Activated T-helper 1 cell treated with anti-CD3 and anti-CD28 coated beads, Interleukin-2, amount 50 U/mL, for 16 hours (primary cell): ENCODE measurements at places on chromosomes 7 and 10.

GRCh38 chr7:27424749-27425148 is 182.1 kb downstream of the EVX1 start:
- DNase-seq: no peak

- DNase-seq: no peak
Measured at GRCh38 chr7:71408271-71408670, 276.3 kb downstream of the GALNT17 start.

DNA sequence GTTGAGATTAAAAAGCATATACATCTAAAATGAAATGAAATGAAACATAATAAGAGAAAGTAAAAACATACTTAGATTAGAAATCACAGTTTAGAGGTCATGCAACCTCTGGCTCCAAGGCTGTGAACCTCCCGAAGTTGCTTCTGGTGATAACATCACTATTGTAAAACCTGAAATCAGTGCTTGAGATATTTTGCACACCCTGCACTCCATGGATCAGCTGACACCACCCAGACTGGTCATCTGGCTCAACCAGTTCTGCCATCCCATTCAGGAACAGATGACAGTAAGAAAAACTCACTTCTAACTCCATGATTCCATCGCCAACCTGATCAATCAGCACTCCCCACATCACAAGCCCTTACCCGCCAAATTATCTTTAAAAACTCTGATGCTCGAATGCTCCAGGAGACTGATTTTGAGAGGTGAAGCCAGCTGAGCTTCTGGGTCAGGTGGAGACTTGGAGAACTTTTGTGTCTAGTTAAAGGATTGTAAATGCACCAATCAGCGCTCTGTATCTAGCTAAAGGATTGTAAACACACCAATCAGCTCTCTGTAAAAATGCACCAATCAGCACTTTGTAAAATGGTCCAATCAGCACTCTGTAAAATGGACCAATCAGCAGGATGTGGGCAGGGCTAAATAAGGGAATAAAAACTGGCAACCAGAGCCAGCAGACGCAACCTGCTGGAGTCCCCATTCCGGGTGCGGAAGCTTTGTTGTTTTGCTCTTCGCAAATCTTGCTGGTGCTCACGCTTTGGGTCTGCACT is 162.6 kb upstream of the MAGI2 start:
- no peak for DNase-seq

DNA sequence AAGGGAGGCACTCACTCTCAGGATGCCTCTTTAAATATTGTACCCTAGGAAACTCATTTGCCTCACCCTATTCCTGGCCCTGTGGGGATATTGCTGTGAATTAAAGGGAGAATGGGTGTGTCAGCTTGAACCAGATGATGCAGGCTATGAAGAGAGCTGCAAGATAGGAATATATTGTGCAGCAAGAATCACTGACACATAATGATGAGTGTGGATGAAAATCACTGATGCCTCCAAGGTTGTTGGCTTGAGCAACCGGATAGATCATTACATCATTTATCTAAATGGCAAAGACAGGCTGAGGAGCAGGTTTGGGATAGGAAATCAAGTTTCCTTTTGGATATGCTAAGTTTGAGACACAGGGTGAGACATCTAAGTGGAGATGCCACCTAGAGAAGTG is 6.2 kb downstream of the SLC26A4 start:
- DNase-seq: no peak

- no peak for DNase-seq
Measured at GRCh38 chr7:114979388-114979787, 57.5 kb downstream of the MDFIC start.

- DNase-seq: no peak
Measured at GRCh38 chr10:132848951-132849545, 63.1 kb upstream of the NKX6-2 start.

GRCh38 chr10:30811276-30812017 is 181.9 kb upstream of the LYZL2 start:
- DNase-seq: no peak

DNA sequence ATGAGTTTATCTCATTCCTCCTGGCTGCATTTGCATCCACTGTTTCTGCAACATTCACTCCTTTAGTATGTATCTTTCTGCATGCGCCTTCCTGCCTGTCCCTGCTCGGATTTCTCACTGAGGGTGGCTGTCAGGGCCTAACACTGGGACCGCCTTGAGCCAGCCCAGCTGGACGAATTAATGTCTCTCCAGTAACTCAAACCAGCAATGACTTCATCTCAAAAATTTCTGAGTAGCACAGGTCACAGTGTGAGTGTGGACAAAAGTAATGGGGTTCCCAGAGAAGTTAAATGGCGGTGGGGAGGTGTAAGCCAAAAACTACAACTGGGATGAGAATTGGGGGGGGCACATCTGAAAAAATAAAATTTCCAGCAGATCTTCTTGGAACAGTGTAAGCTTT is 444.0 kb upstream of the MGMT start:
- DNase-seq: no peak

GRCh38 chr7:5594616-5595544 is 171.2 kb upstream of the TNRC18 start:
- DNase-seq: no peak

GRCh38 chr7:23332910-23333612 is 33.9 kb downstream of the MALSU1 start:
- no peak for DNase-seq

GRCh38 chr10:110576220-110576619 is 8.7 kb downstream of the SMC3 start:
- DNase-seq: no peak

GRCh38 chr7:156650042-156650441 is 9.5 kb downstream of the RNF32 start:
- no peak for DNase-seq

- DNase-seq: no peak
Measured at GRCh38 chr7:47666164-47666862, 84.4 kb upstream of the TNS3 start.

DNA sequence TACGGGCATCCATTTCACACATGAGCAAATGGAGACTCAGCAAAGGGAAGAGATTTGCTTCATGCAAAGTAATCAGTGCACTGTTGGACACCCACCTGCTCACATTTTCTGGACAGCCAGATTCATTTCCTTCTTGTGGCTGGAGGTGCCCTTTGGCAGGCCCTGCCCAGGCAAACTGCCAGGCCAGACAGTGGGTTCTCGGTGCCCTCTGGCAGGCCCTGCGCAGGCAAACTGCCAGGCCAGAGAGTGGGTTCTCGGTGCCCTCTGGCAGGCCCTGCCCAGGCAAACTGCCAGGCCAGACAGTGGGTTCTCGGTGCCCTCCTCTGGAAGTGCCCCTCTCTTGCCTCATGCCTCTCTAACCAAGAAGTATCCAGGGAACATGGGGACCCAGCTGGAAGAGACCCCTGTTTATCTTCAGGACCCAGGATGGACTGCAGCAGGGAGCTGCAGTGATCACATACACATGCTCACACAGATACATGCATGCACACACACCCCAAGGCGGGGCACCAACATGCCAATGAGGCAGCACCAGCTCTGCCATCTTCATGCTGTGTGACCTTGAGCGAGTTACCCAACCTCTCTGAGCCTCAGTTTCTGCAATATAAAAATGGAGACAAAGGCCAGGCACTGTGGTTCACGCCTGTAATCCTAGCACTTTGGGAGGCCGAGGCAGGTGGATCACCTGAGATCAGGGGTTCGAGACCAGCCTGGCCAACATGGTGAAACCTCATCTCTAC is 67.1 kb downstream of the OAT start:
- DNase-seq: no peak

DNA sequence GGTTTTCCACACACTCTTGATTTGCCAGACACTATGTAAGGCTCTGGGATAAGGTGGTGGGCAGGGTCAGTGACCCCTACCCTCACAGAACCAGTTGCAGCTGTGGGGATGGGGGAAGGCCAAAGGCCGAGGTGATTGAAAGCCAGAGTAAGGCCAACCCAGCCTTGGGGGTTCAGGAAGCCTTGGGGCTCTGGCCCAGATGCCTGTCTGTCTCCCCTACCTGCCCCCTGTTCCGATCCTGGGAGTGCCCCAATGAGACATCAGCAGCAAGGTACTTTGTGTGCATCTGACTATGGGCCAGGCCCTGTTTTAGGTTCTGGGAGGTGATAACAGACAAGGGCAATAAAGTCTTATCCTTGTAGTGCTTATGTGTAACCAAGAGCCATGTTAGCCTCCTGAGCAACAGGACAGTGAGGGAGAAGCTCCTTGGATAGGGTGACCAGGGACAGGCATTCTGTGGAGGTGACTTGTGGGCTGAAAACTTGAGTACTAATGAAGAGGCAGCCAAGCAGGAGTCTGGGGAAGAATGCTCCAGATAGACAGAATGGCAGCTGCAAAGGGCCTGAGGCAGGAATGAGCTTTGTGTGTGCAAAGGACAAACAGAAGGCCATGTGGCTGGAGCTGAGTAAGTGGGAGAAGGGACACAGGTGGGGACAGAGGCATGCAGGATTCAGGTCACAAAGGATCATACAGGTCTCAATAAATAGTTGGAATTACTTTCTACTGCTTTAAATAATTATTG is 35.4 kb downstream of the TSPAN14 start:
- no peak for DNase-seq

GRCh38 chr7:47654672-47655298 is 72.9 kb upstream of the TNS3 start:
- DNase-seq: no peak
